Kidney glomerular epithelial cell (primary cell): ENCODE measurements at places on chromosomes 16 and 17.

GRCh38 chr16:85523602-85524364, 89.3 kb upstream of the GSE1 start:
- no peak for DNase-seq

- no peak for DNase-seq
These were observed 37.6 kb upstream of the ADORA2B start for GRCh38 chr17:15907290-15907689.

DNA sequence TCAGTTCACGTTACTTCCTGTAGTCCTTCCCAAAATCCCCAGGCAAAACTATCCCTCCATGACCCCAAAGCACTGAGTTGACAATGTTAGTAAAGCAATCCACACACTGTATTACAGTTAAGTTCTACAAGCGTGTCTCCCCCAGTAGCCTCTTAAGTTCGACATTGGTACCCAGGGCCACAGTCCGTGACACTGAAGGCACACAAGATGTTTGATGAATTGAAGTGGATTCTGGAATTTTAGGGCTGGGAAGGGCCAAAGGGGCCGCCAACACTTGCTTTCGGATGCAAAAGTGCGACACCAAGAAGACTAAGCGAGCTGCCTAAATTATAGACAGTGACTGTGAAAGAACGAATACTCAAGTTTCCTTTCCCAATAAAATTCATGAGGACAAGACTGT, 1.5 kb downstream of the VPS35 start:
- no peak for DNase-seq

DNA sequence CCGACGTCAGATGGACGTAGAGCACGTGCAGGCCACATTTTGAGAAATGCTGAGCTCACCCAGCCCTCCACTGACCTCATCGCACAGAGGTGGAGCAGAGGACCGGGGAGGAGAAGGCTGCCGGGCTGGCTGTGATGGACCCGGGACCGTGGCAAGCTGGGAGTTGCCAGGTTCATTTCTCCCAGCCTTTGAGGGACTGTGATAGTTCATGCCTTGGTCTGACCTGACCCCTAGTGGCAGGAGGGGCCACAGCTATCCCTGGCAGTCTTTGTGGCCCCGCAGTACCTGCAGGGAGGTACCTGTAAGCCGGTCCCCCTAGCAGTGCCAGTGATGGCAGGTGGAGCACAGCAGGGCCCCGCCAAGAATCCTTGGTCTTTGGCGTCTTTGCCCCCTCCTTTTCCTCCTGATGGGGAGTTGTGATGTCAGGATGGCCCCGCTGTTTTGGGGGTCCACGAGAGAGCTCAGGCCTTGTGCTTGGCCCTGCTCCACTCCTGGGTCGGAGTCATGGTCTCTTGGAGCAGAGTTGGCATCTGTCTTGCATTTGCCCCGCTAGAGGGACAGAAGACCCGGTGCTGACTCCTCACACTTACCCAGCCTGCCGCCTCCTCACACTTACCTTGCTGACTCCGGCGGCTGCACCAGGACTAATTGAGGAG, 50.4 kb downstream of the OR1D5 start:
- peak; percentile 14 for DNase-seq

GRCh38 chr16:12009462-12009861, 32.9 kb downstream of the SNX29 start:
- no peak for DNase-seq

DNA sequence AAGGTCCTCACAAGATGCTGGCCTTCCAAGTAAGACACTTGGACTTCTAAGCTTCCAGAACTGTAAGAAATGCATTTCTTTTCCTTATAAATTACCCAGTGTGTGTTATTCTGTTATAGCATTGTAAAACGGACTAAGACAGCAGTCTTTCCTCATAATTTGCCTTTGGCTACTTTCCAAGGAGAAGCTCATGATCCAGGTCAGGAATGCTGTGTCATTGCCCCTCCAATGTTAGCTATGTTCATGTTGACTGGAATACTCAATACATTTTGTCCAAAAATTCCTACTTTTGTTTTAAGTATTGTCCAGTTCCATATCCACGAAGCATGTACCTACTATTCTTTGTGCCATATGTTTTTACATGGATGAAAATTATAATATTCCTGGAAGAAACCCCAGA, 234.6 kb downstream of the HS3ST3A1 start:
- DNase-seq: no peak

DNA sequence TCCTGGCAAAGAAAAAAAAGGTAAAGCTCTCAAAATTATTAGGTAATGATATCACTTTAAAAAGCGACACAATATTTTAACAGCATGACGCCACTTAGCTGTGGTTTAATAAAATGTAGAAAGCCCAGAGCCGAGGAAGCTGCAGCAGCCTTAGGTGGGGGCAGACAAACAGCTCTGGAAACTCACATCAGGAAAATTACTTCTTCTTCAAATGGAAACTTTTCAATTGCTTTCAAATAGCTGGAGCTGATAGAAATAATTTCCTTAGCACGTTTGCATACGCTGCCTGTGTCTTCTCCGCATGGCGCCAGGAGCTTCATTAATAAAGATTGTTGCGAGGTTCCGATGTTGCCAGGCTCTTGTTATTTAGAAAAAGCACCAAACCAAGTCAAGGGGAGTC, 835.3 kb upstream of the EEF2KMT start:
- no peak for DNase-seq

DNA sequence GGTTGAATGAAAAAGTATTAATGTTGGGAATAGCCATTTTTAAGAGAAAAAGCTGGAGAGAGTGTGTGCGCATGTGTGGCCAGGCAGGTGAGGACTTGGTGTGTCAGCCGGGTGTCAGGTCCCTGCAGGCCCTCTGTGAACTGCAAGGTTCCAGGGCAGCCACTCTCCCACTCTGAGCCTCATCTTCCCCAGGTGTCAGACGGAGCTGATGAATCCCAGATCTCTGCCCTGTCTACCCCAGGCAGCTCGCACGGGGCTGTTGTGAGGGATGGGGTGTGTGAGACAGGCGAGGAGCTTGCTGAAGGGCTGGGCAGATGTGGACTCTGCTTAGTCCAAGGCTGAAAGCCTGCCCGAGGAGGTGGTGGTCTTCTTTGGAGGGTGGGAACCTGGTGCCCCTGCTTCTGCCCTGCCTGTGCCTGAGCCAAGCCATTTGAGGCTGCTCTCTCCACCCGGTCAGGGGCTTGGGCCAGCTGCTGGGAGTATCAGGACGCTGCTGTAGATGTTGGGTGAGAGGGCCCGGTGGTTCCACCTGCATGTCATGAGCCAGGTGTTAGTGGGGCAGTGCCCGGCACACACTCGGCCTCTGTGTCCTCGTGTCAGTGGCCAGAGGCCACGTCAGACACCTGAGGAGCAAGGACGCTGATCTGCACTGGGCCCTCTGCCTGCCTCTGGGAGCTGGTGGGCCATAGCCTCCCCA, 122.4 kb downstream of the RAB11FIP4 start:
- DNase-seq: no peak

- no peak for DNase-seq
These were observed 21.2 kb downstream of the DHODH start for GRCh38 chr16:72029567-72030271.

GRCh38 chr16:85851034-85851785, 47.8 kb upstream of the IRF8 start:
- DNase-seq: no peak

DNA sequence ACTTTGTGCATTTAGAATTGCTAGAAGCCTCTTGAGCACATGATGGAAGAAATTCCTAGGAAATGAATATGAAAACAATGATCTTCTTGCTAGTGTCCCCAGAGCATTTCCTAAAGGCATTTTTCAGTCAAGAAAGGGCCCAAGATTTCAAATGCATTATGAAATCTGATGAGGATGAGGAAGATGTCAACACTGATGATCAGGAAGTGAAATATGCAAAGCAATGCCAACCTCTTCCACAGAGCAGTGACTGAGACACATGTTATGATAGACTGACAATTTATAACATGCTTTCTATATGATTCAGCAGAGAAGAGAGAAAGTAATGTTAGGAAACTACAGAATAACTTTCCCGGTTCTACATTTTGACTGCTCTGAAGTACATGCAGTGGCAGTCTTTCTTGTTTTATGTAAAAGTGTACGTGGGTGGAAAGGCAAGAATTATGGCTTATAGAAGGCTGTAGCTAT, 859.1 kb upstream of the GOT2 start:
- DNase-seq: no peak

DNA sequence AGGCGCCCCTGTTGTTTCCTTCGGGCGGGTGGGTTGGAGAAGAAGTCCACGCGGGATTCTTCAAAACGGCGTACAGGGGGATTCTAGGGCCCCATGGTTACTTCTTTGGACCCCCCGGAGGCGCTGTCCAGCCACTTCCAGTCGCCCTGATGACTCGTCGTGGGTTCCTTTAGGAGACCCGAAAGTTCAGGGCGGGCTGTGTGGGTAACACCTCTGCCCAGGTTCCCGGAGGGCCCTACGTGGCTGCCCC, 716 bp upstream of the HIC1 start:
- DNase-seq: no peak

- DNase-seq: no peak
These were observed 30.2 kb downstream of the CTU2 start for GRCh38 chr16:88736496-88736895.

GRCh38 chr17:14004927-14005620, 64.2 kb upstream of the COX10 start:
- DNase-seq: no peak

- no peak for DNase-seq
These were observed 20.3 kb downstream of the G6PC1 start for GRCh38 chr17:42920922-42921321.

DNA sequence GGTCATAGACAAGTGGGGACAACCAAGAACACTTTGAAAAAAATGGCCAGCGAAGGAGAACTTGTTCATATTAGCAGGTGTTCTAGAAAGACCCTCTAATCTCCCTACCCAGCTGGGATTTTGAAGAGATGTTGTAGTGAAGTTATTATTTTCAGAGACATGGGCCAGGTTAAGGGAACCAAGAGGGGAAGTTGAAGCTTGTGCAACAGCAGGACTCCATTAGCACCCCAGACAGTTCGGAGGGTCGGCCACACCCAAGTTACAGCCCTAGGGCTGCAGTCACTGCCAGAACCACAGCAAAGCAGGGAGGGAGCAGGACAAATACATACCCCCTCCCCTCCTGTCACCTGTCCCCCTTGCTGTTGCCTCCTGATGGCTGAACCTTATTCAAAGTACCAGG, 42.3 kb downstream of the WSB1 start:
- no peak for DNase-seq

GRCh38 chr17:4679658-4680057, 24.3 kb downstream of the PELP1 start:
- DNase-seq: peak; percentile 87

DNA sequence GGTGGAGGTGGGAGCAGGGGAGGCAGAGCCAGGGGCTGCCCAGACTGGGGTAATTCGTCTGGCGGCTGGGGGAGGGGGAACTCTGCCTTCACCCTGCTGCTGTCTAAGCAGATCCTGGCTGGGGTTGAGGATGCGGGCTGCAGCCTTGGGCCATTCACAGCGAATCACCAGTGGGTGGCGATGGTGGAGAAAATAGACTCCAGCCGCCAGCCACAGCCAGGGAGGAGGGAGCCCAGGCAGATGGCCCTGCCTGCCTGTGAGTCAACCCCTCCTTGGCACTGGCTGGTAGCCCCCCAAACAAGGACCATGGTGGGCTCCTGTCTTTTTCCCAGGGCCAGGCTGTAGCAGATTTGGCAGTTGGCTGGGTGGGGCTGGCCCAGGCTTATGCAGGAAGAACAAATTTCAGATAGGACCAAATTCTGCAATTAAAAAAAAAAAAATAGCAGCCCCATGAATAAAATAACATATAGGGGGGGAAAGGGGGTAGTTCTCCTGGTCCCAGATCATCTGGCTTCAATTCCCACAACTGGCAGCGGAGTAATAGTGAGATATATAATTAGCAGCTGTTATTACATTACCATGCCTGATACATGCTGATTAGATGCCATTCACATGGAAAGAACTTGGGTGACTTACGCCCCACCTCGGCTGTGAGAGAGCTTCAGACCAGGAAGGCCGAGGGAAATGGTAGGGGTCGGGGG, 41.5 kb upstream of the CDH5 start:
- no peak for DNase-seq

DNA sequence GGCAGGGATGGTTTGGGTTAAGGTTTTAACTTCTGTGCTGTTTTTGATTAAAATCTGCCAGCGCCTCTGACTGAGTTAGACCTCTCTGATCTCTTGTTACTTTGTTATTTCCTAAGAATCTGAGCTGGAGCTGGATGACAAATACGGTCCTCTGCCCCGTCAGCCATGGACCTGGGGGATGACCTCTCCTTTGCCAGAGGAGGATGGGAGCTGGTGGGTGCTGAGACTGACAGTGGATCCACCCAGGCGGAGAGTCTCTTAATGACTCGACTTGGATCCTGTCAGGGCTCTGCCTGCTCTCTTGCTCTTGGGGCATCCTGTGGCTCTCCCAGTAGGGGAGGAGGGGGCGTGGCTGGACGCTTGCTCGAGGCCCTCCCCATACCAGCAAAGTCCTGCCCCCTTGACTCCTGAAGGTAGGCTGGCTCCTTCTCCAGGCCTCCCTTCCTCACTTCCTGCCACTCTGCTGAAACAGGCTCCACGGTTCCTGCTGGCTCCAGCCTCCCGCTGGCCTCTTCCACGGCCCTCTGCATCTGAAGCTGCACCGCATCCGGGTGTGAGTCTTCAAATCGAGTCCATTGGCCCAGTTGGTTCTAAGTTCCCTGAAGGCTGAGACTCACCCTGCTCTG, 24.8 kb upstream of the MAP3K14 start:
- peak; percentile 92 for DNase-seq

DNA sequence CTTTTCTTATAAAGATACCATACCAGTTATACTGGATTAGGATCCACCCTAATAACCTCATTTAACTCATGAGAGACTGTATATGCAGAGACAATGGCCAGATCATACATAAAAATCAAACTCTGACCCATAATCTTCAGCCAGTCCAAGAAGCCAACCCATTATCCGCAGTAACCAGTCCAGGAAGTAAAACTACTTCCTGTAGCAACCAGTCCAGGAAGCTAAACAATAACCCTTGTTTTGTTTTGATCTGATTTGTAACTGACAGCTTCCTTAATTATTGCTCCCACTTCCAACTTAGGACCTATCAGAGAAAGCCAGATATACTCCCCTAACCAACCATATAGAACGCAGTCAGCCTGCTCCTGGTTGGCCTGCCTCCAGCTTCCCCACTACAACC, 19.2 kb upstream of the SSTR2 start:
- DNase-seq: no peak

DNA sequence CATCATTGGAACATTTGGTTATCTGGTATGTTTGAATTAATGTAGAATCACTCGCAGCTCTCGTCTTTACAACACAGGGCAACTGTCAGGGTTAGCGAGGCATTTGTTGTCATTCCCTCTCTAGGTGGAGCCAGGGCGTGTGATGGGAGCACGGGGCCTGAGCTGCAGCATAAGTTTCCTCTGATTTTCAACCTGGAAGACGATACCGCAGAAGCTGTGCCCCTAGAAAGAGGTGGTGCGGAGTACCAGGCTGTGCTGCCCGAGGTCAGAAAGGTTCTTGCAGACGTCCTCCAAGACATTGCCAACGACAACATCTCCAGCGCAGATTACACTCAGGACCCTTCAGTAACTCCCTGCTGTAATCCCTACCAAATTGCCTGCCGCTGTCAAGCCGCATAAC, 37.2 kb downstream of the WIPI1 start:
- DNase-seq: no peak
